NCI-H446 treated with DMSO at 0.1 percent for 48 hours (cell line): ENCODE measurements at places on chromosomes 16 and 17.

GRCh38 chr17:69573396-69573795 lies 158.9 kb downstream of the MAP2K6 start:
- DNase-seq, result no peak

- DNase-seq, result peak; percentile 13
Measured at GRCh38 chr17:55717898-55718735, 4.5 kb downstream of the TMEM100 start.

GRCh38 chr16:16101585-16101984 lies 121.7 kb downstream of the ABCC6 start:
- no peak for DNase-seq

DNA sequence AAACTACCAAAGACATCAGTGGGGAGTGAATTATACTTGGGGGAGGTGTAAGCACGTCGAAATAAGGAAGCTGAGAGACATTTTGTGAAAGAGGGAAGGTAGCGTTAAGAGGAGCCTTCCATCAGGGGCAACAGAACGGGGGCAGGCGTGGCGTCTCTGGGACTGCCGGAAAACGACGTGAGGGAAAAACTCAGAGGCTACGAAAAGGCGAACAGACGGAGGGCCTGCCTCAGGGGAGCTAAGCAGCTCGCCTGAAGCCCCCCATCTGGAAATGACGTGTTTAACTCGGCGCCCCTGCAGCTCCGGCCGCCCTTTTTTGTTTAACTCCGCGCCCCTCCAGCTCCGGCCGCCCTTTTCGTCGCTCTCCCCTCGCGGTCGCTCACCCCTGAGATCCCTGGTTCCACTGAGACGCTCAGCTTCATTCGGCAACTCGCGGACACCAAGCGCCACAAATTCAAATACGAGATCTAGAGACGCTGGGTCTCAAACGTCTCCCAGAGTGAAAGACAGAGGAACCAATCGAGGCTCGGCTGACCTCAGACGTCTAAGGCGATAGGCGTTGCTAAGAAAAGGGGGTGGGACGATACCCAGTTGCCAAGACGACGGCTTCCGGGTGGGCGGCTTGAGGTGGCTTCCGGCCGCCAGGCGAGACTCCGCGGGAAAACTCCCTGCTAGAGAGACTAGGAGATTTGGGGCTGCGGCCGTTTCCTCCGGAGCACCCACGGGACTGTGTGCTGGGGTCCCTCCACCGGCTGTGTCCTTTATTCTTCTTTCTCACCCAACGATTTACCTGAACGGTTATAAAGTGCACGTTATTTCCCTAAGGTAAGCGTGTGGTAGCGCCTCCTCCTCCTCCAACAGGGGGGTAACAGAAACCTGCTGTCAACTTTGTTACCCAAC lies 383.2 kb downstream of the ZFHX3 start:
- DNase-seq, result peak; percentile 89

DNA sequence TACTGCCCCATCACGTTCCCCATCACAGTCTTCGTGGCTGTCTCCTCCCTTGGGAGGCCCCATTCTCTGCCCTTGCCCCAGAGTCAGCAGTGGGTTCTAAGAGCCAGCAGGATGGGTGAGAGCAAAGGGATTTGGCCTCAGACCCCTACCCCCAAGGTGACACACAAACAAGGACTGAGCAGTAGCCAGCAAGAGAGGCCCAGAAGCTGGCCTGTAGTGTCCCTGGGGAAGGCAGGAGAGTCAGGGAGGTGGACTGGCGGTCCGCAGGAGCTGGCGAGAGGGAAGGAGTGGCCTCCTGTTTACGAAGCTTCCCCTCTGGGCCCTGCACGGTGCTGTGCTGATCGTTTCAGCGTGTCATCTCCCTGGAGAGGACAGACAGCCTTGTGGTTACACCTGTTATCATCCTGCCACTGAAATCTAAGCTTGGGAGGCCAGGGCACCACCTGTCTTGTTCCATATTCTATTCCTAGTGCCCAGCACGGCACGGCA lies 8.4 kb downstream of the WDR81 start:
- no peak for DNase-seq

DNA sequence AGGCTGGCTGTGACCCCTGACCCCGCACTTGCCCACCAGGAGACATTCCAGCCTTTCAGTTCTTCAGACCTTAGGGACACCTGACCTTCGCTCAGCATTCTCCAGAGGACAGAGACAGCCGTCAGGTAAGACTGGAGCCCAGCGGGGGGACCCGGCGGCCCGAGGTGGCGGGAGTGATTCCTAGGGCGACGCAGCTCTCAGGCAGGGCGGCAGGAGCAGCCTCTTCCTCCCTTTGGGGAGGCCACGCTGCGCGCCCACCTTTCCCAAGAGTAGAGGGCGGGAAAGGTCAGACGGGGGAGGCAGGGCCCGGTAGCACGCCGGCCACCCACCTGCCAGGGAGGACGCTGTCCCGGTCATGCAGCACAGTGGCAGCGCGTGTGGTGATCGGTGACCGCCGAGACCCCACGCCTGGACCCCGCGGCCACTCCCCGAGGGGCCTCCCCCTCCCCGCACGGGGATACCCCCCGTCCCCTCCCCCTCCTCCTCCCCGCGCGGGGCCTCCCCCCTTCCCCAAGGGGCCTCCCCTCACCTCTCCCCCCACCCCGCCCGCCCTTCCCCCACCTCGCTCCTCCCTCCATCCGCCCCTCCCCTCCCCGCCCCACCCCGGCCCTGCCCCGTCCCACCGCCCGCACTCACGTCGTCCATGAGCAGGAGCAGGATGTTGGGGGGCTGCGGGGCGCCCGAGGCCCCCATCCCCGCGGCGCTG lies 472 bp downstream of the GALNS start:
- no peak for DNase-seq

DNA sequence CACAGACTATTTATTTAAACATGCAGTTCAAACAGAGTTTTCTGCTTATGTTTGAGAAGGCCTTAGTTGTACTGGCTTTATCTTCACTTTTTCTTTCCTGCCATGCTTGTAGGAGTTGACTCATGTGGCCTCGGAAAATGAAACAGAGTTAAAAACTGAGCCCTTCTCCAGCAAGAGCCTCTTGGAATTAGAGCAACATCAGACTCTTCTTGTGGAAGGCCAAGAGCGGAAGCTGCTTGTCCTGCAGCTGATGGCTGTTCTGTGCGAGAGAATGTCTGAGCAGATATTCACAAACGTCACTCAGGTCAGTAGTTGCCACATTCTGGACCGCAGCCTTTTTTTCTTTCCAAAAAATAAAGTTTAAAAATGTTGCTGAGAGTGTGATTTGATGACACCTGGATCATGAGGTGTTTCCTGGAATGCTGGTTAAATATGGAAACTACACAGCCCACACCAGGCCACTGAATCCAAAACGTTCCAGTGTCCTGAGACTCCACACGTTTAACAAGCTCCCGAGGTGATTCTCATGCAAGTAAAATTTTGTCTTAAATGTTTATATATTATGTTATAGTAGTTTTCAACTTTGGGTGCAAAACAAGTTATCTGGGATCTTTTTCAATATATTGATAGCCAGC lies 65.9 kb downstream of the TANGO6 start:
- no peak for DNase-seq

GRCh38 chr16:50528820-50529219 lies 19.4 kb upstream of the NKD1 start:
- no peak for DNase-seq

GRCh38 chr17:41505007-41505808 lies at the start of gene KRT13:
Gene KRT13, minus strand, starts transcription at chr17:41505612. Its CDS starts 62 bp downstream, at chr17:41505550.
- DNase-seq, result no peak

- DNase-seq, result no peak
Measured at GRCh38 chr17:4498461-4499397, at the start of gene SPNS2. Gene SPNS2, plus strand, starts transcription at chr17:4498881. Its CDS starts 167 bp downstream, at chr17:4499048.

DNA sequence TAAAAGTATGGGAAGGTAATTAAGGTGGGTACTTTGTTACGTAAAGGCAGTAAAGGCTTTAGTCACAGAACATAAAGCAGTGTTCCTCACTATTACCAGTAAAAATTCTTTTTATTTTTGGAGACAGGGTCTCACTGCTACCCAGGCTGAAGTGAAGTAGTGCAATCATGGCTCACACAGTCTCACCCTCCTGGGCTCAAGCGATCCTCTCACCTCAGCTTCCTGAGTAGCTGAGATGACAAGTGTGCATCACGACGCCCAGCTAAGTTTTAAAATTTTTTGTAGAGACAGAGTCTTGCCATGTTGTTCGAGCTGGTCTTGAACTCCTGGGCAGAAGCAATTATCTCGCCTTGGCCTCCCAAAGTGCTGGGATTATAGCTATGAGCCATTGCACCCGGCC lies 80.5 kb downstream of the CREBBP start:
- DNase-seq, result no peak

DNA sequence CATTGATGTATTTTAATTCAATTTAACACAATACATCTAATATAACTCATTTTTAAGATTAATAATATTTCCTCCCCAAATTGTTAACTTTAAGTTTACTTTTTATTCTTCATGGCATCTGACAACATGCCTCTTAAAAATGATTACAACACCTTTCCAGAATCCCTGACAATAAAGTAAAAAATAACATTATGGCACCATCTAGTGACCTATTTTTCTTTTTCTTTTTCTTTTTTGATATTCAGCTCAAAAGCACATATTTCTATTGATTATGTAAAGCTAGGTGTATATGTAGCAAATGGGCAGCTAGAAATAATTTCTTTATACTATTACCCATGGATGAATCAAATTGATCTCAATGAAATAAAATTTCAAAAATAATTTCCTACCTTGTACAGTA lies 834.3 kb upstream of the CDH8 start:
- no peak for DNase-seq

DNA sequence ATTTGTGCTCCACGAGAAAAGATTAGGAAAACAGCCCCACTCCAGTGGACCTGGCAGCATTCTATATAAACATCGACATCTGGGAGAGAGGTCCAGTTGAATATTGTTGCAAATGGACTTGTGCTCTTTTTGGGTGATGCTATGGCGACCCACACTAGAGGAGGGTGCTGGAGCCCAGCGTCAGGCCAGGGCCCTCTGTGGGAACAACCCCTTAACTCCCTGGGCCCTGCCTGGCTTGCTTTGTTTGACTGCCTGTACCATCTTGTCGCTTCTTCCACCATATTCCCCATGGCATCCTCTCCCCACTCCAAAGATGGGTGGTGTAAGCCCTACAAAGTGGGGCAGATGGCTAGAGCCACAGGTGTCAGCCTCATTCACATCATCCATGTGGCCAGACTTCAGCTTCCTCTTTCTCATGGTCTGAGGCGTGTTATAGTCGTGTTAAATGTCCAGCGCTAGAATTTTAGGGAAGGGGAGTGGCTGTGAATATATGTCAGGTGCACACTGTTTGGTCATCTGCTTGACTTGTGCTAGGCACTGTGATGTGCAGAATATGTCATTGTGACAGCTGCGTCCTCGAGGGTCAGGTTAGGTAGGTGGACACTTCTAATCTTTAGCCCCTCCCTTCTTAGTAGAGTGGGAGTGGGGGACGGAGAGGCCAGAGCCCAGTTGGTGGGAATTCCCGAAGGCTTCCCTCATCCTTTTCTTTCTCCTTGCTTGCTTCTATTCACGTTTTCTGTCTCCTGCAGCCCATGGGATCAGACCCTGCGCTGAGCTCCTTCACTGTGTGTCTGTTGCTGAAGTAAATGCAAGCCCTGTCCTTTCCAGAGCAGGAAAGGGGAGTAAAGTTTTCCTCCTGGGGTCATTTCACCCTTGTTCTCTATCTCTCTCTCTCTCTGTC lies 49.8 kb downstream of the MPRIP start:
- DNase-seq, result no peak

GRCh38 chr17:63841350-63842172 lies 924 bp downstream of the SMARCD2 start:
- DNase-seq, result no peak

DNA sequence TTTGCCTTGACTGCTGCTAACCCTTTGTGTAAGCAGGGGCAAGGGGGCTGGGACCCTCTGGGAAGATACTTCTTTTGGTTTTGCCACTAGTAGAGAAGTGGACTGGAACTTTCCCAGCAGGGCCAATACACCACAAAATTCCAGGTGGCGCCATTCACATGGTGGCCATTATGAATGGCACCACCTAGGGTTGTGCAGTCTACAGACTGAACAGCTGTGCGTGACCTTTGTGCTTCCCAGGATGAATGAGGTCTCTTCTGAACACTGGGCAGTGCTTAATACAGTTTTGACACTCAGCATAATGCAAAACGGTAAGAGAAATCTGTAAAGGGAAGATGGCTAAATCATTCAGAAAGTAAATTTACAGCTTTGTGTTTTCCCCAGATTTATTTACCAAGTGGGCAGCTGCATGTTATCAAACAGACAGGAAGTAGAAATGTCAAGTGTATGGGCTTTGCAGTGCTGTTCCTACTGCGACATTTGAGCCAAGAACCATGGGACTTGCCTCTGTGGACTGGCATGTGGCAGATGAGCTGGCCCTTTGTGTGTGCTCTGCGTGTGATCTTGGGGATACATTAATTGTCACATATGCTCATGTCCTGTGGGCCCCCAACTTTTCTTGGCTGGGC lies 9.2 kb downstream of the SYT17 start:
- no peak for DNase-seq

DNA sequence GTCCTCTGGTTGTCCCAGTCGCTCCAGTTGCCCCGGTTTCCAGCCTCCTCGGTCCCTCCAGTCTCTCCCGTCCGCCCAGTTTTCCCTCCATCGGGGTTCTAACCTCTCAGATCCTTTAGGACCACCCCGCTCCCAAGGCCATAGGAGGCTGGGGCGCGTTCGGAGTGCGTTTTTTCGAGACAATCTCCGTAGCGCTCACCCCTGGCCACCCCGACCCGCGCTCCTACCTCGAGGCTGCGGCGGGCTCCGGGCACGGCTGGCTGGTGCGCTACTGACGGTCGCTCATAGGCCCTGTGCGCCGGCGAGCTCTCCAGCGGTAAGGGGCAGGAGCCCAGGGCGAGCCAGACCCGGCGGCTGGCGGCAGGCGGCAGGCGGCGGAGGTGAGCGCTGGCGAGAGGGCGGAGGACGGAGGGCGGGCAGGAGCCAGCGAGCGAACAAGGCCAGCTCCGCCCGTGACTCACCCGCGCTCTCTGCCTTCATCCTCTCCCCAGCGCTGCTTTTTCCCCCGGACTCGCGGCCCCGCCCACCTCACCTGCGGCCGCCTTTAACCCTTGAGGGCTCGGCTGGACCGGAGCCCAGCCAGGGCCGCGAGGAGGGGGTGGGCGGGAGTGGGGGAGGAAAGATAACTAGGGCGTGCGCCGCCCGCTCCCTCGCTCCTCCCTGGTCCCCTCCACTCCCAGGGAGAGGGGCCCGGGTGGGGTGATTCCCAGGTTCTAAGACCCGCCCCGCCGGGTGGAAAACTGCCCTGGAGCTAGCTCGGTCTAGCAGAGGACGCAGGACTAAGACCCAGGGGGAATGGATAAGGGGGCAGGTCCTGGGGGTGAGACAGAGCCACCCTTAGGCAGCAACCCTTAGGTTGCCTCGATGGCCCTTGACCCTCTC lies at the start of gene SP6:
Gene SP6 (minus strand): TSS at position 472 of the 882 bp plus-strand sequence. CDS start 2,734 bp downstream, outside the sequence.
- DNase-seq, result no peak

DNA sequence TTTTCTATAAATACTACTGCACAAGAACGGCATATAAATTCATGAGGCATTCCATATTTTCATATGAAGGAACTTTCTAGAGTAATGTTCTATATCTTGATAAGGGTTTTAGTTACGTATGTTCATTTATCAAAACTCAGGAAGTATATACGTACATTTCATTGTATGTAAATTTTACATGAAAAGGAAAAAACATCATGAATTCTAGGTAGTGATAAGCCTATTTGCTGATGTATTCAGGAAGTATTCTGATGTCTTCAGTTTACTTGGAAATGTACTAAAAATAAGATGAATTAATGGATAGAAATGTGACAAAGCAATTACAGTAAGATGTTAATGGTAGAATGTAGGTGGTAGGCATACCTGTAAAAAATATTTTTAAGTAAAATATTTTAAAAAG lies 4.7 kb downstream of the DGKE start:
- no peak for DNase-seq
